ENCODE measurements at places on chromosomes 2 and 18.

- no peak for DNase-seq
These were observed 114.2 kb upstream of the EPC2 start for GRCh38 chr2:148530350-148530749.

DNA sequence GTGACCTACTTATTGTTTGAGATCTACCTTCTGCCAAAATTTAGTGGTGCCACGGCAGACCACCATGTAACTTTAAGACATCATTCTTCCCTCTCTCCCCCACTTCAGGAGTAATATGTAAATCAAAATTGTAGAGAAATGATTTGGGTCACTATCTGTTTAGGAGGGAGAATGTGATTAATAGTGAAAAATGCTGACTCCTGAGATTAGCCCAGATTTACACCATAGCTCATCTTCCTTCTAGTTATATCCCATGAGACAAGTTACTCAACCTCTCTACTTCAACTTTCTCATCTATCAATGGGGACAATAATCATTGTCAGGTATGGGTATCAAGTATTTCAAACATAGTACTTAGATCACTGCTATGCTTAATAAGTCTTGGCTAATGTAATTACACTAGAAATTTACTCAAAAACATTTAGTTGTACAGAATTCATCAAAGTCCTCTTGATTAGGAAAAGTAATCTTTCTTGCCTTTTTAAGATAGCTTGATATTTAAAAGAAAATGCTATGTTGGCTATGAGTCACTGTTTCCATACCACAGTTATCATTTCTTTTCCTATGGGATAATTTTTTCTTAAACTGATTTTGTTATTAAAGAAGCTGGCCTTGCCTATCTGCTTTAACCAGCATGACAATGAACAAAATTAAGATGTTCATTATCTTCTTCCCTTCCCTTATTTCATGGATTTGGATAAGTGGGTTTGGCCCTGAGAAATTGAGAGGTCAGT, 1038.9 kb upstream of the ZEB2 start:
- no peak for DNase-seq

DNA sequence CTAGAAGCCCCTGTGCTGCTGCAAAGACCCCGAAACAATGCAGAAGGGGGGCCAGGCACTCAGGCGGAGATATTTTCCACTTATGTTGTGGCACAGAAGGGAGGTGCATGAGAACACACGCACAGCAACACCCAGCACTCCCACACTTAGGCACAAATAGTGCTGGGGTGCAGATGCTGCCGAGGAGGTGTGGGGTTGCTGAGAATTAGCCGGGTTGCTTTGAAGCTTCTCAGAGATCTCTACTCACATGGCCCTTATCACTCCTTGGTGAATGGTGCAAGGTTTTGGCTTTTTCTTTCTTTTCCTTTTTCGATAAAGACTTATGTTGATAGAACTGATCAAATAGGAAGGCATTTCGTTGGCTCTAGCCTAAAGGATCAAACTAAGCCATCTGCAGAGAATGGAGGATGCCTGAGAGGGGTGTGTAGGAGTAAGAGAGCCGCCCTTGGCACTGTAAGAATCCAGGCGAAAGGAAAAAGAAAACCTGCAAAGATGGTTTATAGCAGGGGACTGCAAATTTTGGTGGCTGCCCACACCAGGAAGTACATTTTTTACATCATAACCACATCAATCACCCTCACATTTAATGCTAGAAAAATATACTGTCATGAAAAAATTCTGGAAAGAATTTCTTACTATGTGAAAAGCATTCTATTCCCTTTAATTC, 27.9 kb upstream of the FHL2 start:
- no peak for DNase-seq

GRCh38 chr2:138298120-138298814, 203.3 kb upstream of the SPOPL start:
- DNase-seq = no peak

- no peak for DNase-seq
These were observed 108.7 kb downstream of the MAP3K20 start for GRCh38 chr2:173184031-173185004.

GRCh38 chr2:219109471-219109870, 48.8 kb upstream of the IHH start:
- DNase-seq = peak; percentile 37

- no peak for DNase-seq
These were observed 10.2 kb downstream of the RAB10 start for GRCh38 chr2:26043862-26044696.

GRCh38 chr2:230668184-230668938, 44.3 kb upstream of the CAB39 start:
- no peak for DNase-seq

DNA sequence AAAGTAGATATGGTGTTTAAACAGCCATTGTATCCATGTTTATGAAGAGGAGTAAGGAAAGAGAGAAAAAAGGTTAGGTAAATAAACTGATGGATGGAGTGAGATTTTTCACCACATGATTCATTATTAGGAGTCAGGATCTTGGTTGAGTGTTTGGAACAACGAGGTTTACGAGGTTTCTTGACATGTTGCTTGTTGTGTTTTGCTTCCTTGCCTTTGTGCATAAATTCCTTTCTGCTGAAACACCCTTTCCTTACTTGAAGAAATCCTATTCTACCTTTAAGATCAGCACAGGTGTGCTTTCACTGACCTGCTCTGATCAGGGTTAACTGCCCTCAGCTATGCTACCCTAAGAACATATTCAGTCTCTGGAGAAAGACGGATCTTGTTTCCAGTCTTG, 66.6 kb downstream of the EFEMP1 start:
- DNase-seq = no peak

GRCh38 chr2:136214307-136215200, 96.6 kb upstream of the CXCR4 start:
- DNase-seq = no peak

DNA sequence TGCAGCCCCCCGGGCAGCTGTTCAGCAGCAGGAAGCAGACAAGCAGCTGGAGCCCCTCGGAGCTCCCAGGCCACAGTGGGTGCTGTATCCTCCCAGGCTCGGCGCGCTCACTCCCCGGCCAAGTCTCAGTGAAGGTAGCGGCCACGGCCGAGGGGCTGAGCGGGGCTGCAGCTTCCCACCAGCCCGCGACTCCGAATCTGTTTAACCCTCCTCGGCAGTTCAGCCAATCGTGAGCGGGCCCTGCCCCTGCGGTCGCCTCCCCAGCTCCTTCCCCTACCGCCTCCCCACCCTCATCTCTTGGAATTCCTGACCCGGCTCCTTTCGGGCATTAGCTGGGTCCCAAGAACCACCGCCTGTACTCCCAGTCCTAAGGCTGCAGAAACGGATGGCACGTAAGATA, at the start of gene RESP18:
Gene RESP18 (minus strand): TSS at position 203 of the 400 bp plus-strand sequence.
- DNase-seq = no peak

- DNase-seq = no peak
These were observed 5.7 kb downstream of the CCL20 start for GRCh38 chr2:227819398-227819697.

- DNase-seq = no peak
These were observed 113.1 kb upstream of the ID2 start for GRCh38 chr2:8568543-8569302.

DNA sequence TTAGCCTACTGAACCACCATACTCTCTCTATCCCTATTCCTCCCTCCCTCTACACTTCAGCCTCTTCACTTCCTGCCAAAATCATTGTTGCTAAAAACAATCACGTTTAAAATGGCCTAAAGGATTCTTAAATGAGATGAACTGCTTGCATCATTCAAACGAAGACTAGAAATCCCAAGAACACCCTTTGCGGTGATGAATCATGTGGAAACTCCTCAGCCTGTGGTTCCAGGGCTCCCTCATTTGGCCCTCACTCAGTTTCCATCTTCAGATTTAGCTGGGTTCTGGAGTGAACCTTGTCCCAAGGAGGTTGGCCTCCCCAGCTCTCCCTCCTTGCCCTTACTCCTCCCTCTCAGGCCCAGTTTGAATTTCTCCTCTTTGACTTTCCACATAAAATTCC, 125.6 kb upstream of the CDC42EP3 start:
- DNase-seq = no peak

- no peak for DNase-seq
These were observed 6.6 kb downstream of the NT5DC4 start for GRCh38 chr2:112727276-112728028.

- no peak for DNase-seq
These were observed 163.4 kb upstream of the ZFP36L2 start for GRCh38 chr2:43389581-43390466.

DNA sequence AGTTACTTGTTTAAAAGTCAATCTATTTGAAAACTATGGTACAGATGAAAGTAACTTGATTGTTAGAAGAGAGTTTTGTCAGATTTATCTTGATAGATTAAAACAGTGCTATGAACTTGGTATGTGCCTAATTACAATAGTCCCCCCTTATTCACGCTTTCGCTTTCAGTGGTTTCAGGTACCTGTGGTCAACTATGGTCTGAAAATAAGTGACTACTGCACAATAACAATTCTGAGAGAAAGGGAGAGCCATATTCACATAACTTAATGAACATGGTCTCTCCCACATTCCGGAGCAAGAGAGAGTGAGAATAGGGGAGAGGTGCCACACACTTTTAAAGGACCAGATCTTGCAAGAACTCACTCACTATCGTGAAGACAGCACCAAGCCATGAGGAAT, 13.2 kb upstream of the MAP4K4 start:
- DNase-seq = no peak

DNA sequence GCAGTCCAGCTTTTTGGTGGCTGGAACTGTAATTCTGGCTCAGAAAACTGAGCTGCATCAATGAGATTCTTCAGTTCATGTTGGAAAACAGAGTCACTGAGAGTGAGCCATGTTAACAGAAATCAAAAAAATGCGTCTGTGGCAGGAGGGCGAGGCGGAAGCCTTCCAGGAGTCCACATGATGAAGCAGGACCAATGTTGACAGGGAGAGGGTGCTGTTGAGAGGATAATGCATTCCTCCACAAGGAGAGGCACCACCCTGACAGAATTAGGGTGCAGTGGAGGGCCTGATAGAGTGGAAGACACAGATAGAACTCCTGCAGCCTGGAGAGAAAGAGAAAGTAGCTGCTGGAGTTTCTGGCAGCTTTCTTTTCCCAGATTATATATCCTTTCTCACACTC, 111.5 kb downstream of the MGAT5 start:
- DNase-seq = no peak

DNA sequence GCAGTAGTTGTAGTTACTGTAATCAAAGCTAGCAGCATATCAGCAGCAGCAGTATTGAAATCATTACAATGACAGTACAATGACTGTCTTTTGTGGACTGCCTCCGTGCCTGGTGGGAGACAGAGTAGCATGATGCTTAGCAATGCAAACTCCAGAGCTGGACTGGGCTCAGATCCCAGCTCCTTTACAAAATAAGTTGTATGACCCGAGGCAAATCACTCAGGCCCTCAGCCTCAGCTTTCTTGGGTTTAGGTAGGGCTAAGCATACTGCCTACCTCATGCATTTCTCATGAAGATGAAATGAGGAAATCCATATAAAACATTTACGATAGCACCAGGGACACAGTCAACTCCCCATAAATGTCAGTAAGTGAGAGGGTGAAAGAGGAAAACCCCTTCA, 170.7 kb downstream of the TTC32 start:
- no peak for DNase-seq

GRCh38 chr2:222525811-222526210, 101.5 kb downstream of the SGPP2 start:
- no peak for DNase-seq

GRCh38 chr2:62404913-62405312, 101.1 kb downstream of the TMEM17 start:
- DNase-seq = no peak

DNA sequence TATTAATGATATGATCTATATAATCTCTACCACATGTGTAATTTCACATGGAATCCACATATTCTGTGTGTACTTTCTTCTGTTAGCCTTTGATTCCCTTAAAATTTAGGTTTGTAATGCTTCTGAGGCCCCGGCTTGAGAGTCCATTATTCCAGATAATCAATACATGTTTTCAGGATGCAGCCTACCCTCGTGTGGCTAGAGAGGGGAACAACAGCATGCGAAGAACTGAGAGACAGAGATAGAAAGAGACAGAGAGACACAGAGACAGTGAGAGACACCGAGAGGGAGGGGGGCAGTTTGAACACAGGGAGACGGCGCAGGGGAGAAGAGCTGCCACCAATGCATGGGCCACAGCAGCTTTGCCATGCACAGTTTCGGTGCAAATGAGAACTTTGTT, 185.4 kb downstream of the SNTG2 start:
- DNase-seq = no peak

DNA sequence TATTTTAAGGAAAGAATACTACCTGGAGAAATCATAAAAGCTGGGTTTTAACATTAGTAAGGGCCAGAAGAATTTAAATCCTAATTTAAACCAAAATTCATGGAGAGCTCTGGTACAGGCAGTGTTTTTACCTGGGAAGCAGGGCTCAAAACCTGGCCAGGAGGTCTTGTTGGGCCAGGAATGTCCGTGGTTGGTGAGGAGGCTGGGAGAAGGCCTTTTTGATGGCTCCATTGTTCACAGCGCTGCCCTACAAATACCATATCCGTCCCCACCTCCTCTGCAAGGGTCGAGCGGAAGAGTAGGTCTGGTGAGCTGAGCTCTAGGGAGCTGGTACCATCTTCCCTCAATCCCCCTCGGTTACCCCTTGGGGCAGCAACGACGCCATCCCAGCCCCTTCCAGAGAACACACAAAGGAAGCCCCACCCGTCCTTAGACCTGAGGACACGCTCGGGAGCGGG, 10.9 kb upstream of the HOXD1 start:
- no peak for DNase-seq

GRCh38 chr18:46488471-46489213, 168.4 kb downstream of the LOXHD1 start:
- DNase-seq = no peak

GRCh38 chr2:227849906-227850305, 21.5 kb upstream of the DAW1 start:
- no peak for DNase-seq

DNA sequence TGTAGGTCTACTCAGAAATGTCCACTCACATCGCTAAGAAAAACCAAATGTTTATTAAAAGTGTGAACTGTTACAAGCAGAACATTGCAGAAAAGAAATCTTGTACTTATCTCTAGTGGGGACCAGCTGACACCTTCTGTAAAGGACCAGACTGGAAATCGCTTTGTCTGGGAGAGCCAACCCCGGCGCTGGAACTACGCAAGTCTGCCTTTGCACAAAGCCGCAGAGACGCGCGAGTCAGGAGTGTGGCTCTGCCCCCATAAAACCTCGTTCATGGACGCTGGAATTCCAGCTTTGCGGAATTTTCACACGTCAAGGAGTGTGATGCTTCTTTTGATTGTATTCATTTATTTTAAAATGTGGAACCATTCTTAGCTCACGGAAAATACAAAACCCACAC, 141.9 kb upstream of the SALL3 start:
- no peak for DNase-seq

DNA sequence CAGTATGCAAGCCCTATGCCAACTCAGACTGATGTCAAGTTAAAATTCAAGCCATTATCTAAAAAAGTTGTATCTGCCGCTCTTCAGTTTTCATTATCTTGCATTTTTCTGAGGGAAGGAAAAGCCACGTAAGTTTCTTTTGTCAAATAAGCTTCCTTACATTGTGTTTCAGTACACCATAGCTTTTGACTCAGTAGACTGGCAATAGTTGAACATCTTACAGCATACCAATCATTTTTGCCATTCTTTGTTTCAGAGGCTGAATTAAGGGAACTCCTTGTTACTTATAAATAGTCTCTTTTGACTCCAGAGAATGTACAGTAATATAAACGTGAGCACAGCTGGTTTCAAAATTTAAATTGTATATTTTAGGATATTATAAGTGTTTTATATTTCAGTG, 120.6 kb downstream of the EHBP1 start:
- DNase-seq = no peak
